ENCODE measurements at places on chromosomes 5 and 9. TPM values are rescaled to one million over a fixed set of nuclear protein-coding genes. Genes with fewer than 3 reads are reported as not detected.

Gene IFNB1
- not detected for total RNA-seq

Gene IFNA2
- total RNA-seq: not detected

Gene CDC20B
- not detected for total RNA-seq

Gene BSPRY
- not detected for total RNA-seq

Gene CD72
- not detected for total RNA-seq

Gene LIX1
- total RNA-seq: not detected

Gene SLC34A1
- not detected for total RNA-seq

Gene UGCG
- total RNA-seq: 59.7 TPM

Gene IL5
- not detected for total RNA-seq

Gene PCDHGB1
- 2.8 TPM for total RNA-seq

Gene C9orf153
- total RNA-seq: not detected

Gene FOXD4
- total RNA-seq: 0.25 TPM

Gene BARHL1
- not detected for total RNA-seq

Gene TEK
- total RNA-seq: 45.0 TPM

Gene ACOT12
- not detected for total RNA-seq

Gene TMEM252
- not detected for total RNA-seq

Gene QSOX2
- 5.5 TPM for total RNA-seq

Gene CCL19
- not detected for total RNA-seq

Gene CDHR2
- total RNA-seq: under 0.01 TPM

Gene ORM2
- total RNA-seq: not detected

Gene CATSPER3
- not detected for total RNA-seq

Gene NPR2
- 4.1 TPM for total RNA-seq

Gene LECT2
- total RNA-seq: not detected

Gene MEIKIN
- not detected for total RNA-seq

Gene ZNF454
- 0.69 TPM for total RNA-seq

Gene TSSK1B
- not detected for total RNA-seq

Gene CXXC5
- total RNA-seq: 30.0 TPM

Gene ALDH1B1
- total RNA-seq: 13.2 TPM

Gene ERP44
- total RNA-seq: 5.3 TPM

Gene IPO11
- total RNA-seq: 129 TPM

Gene LCN12
- not detected for total RNA-seq

Gene DMRTA1
- 0.25 TPM for total RNA-seq

Gene NRARP
- 28.1 TPM for total RNA-seq

Gene TLE1
- total RNA-seq: 32.2 TPM

Gene OTP
- total RNA-seq: not detected

Gene NAIP
- total RNA-seq: 5.4 TPM

Gene AMACR
- total RNA-seq: 5.3 TPM

Gene TAS2R1
- not detected for total RNA-seq

Gene KIF12
- total RNA-seq: not detected

Gene PCDHB12
- 0.16 TPM for total RNA-seq

Gene FOXI1
- total RNA-seq: not detected

Gene PDLIM4
- total RNA-seq: 15.7 TPM

Gene NPR3
- total RNA-seq: 0.13 TPM

Gene PCDHGA12
- total RNA-seq: 6.2 TPM

Gene PRUNE2
- total RNA-seq: 4.9 TPM

Gene CCL27
- 0.16 TPM for total RNA-seq

Gene GLRA1
- not detected for total RNA-seq

Gene TRIP13
- total RNA-seq: 25.1 TPM

Gene UBTD2
- total RNA-seq: 22.8 TPM

Measured in bladder microvascular endothelial cell (primary cell).